ENCODE measurements at places on chromosomes 1 and 21.

GRCh38 chr1:200546577-200546976 lies 74.0 kb downstream of the KIF14 start:
- H3K4me3 ChIP-seq = no peak overlapping the region
- DNase-seq = no peak
- H3K36me3 ChIP-seq = no peaks in the 10 kb centered on the region
- no peaks in the 10 kb centered on the region for H3K4me1 ChIP-seq
- H3K27me3 ChIP-seq = no peaks in the 10 kb centered on the region
- H3K27ac ChIP-seq = no peak overlapping the region

- no peak for DNase-seq
- H3K4me1 ChIP-seq = no peaks in the 10 kb centered on the region
- no peak overlapping the region for H3K27ac ChIP-seq
- H3K27me3 ChIP-seq = no peaks in the 10 kb centered on the region
Measured at GRCh38 chr1:24490101-24490781, 12.4 kb upstream of the RCAN3 start.

- no peaks in the 10 kb centered on the region for H3K27me3 ChIP-seq
- H3K4me1 ChIP-seq = no peaks in the 10 kb centered on the region
- DNase-seq = no peak
- no peaks in the 10 kb centered on the region for H3K36me3 ChIP-seq
Measured at GRCh38 chr1:101065575-101065974, 40.0 kb upstream of the DPH5 start.

GRCh38 chr1:39088658-39089057 lies 62.5 kb downstream of the NDUFS5 start:
- no peak overlapping the region for H3K4me3 ChIP-seq
- H3K27me3 ChIP-seq = no peaks in the 10 kb centered on the region
- no peaks in the 10 kb centered on the region for H3K36me3 ChIP-seq
- H3K27ac ChIP-seq = no peak overlapping the region

- H3K27me3 ChIP-seq = no peaks in the 10 kb centered on the region
- H3K4me3 ChIP-seq = peak overlapping the region; percentile 56
- H3K4me1 ChIP-seq = peaks cover 22% of the 10 kb centered on the region
- peak overlapping the region; percentile 81 for H3K27ac ChIP-seq
- DNase-seq = peak; percentile 86
Measured at GRCh38 chr1:151511636-151512215, 539 bp downstream of the CGN start.

DNA sequence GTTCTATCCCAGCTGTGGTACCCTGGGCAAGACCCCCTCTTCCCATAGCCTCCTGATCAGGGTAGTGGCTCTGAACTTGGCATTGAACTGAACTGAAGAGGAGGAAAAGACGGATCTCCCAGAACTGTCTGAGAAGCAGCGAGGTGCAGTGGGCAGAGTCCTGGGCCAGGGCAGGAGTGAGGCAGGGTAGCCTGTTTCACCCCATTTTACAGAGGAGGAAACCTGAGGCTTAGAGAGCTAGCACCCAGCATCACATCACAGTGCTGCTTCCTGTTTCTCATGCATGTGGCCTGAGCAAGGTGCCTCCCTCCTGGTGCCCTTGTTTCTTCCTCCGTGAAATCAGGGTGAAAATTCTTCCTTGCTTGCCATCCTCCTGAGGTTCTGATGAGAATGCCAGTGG lies 17.1 kb downstream of the ZNF362 start:
- H3K36me3 ChIP-seq = no peaks in the 10 kb centered on the region
- H3K27ac ChIP-seq = no peak overlapping the region
- no peak overlapping the region for H3K4me3 ChIP-seq
- H3K27me3 ChIP-seq = no peaks in the 10 kb centered on the region

- H3K4me1 ChIP-seq = no peaks in the 10 kb centered on the region
- no peak overlapping the region for H3K4me3 ChIP-seq
- peaks cover 8% of the 10 kb centered on the region for H3K36me3 ChIP-seq
- peak; percentile 58 for DNase-seq
- H3K27me3 ChIP-seq = no peaks in the 10 kb centered on the region
Measured at GRCh38 chr1:211352985-211353515, 26.4 kb downstream of the TRAF5 start.

- no peak for DNase-seq
- no peak overlapping the region for H3K4me3 ChIP-seq
- no peak overlapping the region for H3K27ac ChIP-seq
- no peaks in the 10 kb centered on the region for H3K4me1 ChIP-seq
- no peaks in the 10 kb centered on the region for H3K27me3 ChIP-seq
- no peaks in the 10 kb centered on the region for H3K36me3 ChIP-seq
Measured at GRCh38 chr1:37647281-37647680, 12.6 kb upstream of the RSPO1 start.

Measured in mesendoderm (in vitro differentiated cells).